Sigmoid colon (tissue), 7 donors: ENCODE measurements at places on chromosomes 16 and 17. TPM values are rescaled to one million over a fixed set of nuclear protein-coding genes. Genes with fewer than 3 reads are reported as not detected.

DNA sequence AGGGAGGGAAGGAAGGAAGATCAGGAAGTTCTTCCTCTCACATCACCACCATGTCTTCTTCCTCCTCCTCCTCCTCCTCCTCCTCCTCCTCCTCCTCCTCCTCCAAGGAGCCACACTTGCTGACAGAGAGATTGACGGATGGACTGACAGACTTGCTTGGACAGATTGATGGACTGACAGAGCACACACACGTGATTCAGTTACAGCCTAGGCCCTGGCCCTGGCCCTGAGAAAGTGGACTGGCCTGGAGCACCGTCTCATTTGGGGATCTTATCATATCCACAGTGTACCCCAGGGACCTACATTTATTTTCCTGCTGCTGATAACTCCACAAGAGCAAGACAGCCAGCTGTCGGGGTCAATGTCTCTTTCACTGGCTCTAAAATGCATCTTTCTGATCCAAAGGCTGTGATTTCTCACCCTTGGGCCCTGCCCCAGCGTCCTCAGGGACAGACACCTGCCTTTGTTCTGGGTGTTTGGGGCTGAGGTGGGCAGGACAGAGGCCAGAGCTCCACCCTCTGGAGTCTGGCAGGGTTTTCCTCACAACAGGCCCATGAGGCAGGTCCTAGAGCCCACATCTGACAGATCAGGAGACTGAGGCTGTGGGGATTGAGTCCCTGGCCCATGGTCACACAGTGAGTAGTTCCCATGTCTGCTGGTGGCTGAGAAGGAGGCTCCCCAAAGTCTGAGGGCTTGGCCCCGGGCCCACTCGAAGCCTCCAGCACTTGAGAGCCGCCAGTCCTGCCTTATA lies 2.3 kb upstream of the P2RX1 start:
- H3K4me1 ChIP-seq, result peaks cover 8% of the 10 kb centered on the region
- no peaks in the 10 kb centered on the region for H3K27me3 ChIP-seq
- peak overlapping the region; percentile 75 for H3K27ac ChIP-seq
- no peak for DNase-seq

DNA sequence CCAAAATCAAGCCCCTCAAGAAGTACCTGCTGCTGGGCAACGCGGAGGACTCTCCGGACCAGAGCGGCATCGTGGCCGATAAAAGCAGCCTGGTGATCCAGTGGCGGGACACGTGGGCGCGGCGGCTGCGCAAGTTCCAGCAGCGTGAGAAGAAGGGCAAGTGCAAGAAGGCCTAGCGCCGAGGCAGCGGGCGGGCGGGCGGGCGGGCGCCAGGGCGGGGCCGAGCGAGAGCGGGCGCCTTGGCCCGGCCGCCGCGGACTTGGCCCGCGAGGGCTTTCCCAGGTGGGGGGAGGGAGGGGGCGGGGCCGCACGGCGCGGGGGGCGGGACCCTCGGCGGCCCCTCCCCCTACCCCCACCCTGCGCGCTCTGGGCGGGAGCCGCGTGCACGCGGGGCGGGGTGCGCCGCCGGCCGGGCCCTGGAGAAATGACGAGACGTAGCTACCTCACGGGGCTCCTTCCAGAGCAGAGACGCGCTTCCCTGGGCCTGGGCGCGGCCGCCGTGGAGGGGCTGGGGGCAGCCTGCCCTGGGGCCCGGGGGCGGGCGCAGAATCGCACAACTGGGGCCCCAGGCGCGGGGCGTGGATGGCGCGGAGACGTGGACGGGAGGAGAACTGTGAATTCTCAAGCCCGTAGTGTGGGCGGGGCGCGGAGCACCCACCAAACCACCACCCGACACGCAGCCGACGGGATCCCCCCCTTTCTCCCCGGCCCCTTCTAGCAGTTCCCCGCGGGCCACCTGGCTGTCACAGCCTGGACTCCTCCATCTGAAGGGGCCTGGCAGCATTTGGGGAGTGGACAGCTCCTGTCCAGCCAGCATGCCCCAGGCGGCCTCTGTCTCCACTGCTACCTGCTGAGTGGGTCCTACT lies 218.7 kb downstream of the NTN1 start:
- no peaks in the 10 kb centered on the region for H3K27me3 ChIP-seq
- H3K27ac ChIP-seq, result peak overlapping the region; percentile 96
- H3K4me3 ChIP-seq, result peak overlapping the region; percentile 53
- H3K4me1 ChIP-seq, result peaks cover 3% of the 10 kb centered on the region

CCL17 gene
- not detected for total RNA-seq

DNA sequence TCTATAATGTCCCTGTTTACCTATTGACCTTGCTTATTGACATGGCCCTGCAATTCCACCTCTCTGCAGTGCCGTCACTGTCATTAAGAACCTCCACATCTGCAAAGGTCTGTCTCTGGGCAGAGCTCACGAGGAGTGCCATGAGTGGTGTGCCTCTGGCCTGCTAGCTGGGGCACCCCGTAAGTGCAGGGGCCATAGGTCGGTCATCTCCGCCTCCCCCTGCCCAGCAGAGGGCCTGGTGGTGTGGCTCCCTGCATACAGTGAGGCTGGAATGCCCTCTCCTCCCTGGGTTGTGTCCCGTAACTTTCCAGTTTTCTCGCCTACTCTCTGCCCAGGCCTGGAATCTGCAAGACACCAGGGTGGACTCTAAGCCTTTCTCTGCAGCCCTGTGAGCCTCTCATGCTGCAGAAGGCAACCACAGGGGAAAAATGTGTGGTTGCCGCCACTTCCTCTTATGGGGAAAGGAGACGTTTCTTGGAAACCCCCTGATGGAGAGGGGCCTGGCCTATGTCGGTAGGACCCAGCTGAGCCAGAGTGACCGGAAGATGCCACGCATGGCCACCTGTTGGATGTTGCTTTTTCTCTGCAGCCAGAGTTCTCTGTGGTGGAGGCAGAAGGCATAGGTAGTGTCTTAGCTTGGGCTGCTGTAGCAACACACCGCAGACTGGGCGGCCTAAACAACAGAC lies 2.7 kb upstream of the SNX20 start:
- DNase-seq, result no peak
- H3K27me3 ChIP-seq, result no peaks in the 10 kb centered on the region
- H3K4me1 ChIP-seq, result no peaks in the 10 kb centered on the region
- no peak overlapping the region for H3K4me3 ChIP-seq

DNA sequence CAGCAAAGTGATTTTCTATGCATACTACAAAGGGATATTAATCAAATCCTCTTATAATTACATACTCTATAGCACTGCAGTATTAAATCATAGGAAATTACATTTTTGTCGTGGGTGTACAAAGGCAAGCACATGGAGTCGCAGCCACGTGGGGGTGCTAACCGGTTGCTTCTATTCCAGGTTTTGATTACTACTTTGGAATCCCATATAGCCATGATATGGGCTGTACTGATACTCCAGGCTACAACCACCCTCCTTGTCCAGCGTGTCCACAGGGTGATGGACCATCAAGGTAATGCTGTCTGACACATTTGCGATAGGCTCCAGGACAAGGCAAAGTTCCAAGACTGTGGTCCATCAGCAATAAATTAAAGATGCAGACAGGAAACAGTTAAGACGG lies 60.1 kb downstream of the ARSG start:
- no peak overlapping the region for H3K4me3 ChIP-seq
- H3K36me3 ChIP-seq, result no peaks in the 10 kb centered on the region
- H3K27me3 ChIP-seq, result no peaks in the 10 kb centered on the region

CCL13 gene
- total RNA-seq, result not detected

- H3K4me3 ChIP-seq, result no peak overlapping the region
- no peaks in the 10 kb centered on the region for H3K4me1 ChIP-seq
- H3K27ac ChIP-seq, result no peak overlapping the region
- no peaks in the 10 kb centered on the region for H3K36me3 ChIP-seq
Observed at GRCh38 chr17:34820922-34821321, 140.3 kb downstream of the CCT6B start.

DNA sequence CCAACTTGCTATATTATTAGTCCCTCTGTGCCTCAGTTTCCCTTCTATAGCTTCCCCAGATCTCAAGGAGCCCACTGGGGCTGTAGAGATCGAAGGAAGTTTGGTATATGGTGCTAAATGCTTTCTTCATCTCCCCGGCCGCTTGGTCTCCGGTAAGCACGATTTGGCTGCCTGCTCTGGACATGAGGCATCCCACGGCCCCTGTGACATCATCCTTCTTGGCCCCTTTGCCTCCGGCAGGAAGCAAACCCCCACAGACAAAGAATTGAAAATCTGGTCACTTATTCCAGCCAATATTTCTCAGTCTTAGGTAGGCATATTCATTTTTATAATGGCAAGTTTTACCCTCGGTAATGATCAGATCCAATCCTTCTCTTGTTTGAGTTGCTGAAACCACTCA lies 65.8 kb downstream of the WSCD1 start:
- DNase-seq, result no peak
- H3K4me3 ChIP-seq, result no peak overlapping the region
- H3K27me3 ChIP-seq, result no peaks in the 10 kb centered on the region
- no peak overlapping the region for H3K27ac ChIP-seq
- H3K36me3 ChIP-seq, result no peaks in the 10 kb centered on the region

SEZ6L2 gene
- total RNA-seq, result 0.66 TPM

DNASE1L2 gene
- 0.81 TPM for total RNA-seq

GRCh38 chr17:48374650-48375230 lies 55.3 kb downstream of the SKAP1 start:
- no peaks in the 10 kb centered on the region for H3K36me3 ChIP-seq
- no peaks in the 10 kb centered on the region for H3K4me1 ChIP-seq
- no peak overlapping the region for H3K27ac ChIP-seq
- peaks cover 6% of the 10 kb centered on the region for H3K27me3 ChIP-seq
- H3K4me3 ChIP-seq, result no peak overlapping the region
